Effector CD4-positive, alpha-beta T cell (primary cell): ENCODE measurements at places on chromosomes 13 and 19.

GRCh38 chr13:24627090-24627714 is 53.0 kb upstream of the ATP12A start:
- no peak for DNase-seq

DNA sequence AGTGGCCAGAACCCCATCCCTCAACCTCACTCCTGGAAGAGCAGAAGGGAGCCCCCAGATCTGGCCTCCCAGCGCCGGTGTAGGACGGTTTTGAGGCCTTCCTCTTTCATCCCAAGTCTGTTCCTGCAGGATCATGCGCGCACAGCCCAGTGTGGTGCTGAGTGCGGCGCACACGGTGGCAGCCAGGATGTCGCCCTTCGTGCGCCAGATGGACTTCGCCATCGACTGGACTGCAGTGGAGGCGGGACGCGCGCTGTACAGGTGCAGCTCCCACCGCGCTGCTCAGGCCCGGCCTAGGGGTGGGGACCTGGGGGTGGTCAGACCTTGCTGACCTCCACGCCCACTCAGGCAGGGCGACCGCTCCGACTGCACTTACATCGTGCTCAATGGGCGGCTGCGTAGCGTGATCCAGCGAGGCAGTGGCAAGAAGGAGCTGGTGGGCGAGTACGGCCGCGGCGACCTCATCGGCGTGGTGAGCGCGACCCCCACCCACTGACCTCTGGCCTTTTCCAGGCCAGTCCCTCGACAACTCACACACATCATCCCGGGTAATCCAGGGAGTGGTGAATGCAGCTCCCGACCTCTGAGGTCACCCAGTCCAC is 14.8 kb downstream of the PNPLA6 start:
- DNase-seq = no peak

DNA sequence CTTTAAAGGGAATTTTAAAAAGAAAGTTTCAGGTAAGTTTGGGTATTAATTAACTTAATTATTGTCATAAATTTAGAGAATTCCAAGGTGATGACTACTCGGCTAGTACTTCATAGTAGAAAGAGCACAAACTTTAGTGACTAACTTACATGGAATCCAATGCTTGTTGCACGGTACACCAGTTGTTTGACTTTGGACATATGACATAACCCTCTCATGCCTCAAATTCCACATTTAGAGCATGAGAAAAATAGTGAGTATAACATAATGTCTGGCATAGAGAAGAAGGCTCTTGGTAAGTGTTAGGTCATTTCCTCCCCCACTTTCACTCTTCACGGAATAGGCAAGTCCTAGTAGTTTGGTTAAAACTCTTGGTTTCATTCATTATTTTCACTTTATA is 1249.4 kb upstream of the SLC10A2 start:
- no peak for DNase-seq

DNA sequence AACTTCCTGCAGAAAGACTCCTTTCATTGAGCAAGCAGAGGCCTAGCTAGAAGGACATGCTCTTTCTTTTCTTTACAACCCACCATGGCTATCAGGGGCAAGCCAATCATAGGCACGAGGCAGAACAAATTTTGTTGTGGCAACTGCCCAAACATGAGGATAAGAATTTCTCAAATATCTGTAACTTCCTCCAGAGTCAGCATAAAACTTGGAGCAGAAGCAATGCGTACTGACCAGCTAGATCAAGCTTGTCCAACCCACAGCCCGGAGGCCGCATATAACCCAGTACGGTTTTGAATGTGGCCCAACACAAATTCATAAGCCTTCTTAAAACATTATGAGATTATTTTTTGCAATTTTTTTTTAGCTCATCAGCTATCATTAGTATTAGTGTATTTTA is 87.0 kb upstream of the SOX21 start:
- no peak for DNase-seq

DNA sequence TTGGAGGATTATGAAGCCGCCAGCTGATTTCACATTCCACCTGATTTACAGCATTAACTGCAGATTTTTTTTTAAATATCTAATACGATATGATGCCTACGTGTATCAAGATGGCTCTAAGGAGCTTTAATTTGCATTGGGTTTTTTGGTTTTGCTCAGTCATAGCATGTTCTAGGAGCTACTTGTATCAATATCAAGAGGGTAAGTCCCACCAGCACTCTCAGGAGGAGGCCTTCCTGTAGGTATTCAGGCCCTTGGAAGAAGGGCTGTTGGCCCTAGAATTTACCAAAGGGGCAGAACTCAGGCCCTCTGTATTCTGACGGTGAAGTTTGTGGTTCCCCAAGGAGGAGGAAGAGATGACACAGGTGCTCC is 97.2 kb upstream of the IPO5 start:
- no peak for DNase-seq

GRCh38 chr13:110294146-110294545 is 12.8 kb downstream of the COL4A1 start:
- DNase-seq = no peak
